ENCODE measurements at places on chromosomes 16 and 17.
A peak's percentile ranks its signal among the peaks of the same experiment; 100 is the strongest.

DNA sequence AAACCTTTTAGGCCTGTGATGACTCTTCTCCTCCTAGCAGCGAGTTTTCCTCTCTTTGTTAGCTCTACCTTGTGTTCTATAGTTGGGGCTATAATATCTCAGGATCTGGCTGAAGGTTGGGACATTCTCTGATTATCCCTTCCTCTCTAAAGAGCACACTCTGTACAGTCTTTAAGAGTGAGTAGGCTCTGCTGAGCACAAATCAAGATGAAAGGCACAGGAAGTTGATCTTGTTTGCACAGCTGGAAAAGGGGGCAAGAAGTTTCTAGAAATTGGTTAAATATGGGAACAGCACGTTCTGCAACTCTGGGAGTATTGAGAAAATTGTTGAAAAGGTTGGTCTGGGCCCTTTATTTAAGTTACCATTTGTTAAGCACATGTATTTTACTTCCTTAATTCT, 240.9 kb downstream of the CDH11 start:
- no peak for DNase-seq

DNA sequence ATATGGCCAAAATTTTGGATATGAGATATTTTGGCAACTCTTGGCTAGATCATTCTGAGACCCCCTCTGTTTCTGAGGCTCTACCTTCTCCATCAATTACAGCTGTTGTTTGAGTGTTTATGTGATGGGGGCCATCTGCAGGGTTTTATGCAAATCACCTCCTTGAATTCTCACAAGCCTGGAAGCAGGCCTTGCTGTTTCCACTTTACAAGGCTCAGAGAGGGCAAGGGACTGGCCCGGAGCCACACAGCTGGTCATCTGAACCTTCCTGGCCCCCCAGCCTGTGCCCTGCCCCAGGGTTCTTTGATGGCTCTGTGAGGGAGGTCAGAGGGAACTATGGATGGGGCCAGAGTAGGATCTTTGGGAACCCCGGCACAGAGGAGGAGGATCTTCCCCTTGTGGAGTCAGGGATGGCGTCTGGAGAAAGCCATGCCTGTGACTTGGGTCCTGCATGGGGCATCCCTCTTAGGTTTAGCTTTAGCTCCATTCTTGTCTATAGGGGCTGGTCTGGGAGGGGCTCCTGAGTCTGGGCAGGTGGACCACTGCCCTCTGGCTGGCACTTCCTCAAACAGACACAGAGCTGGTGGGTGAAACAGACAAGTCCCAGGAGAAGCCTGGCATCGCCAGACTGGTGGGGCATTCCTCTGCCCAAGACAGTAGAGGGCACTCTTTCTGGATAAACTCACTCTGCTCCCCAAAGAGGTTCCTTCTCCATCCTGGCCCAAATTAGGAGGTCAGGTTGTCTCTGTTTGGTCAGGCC, 26.2 kb downstream of the IL21R start:
- DNase-seq, result no peak

GRCh38 chr17:36686123-36686669, 84.8 kb downstream of the MRM1 start:
- no peak for DNase-seq

GRCh38 chr16:53417011-53417410, 17.3 kb upstream of the RBL2 start:
- peak; percentile 25 for DNase-seq

GRCh38 chr17:13182450-13182849, 164.6 kb upstream of the ELAC2 start:
- no peak for DNase-seq

DNA sequence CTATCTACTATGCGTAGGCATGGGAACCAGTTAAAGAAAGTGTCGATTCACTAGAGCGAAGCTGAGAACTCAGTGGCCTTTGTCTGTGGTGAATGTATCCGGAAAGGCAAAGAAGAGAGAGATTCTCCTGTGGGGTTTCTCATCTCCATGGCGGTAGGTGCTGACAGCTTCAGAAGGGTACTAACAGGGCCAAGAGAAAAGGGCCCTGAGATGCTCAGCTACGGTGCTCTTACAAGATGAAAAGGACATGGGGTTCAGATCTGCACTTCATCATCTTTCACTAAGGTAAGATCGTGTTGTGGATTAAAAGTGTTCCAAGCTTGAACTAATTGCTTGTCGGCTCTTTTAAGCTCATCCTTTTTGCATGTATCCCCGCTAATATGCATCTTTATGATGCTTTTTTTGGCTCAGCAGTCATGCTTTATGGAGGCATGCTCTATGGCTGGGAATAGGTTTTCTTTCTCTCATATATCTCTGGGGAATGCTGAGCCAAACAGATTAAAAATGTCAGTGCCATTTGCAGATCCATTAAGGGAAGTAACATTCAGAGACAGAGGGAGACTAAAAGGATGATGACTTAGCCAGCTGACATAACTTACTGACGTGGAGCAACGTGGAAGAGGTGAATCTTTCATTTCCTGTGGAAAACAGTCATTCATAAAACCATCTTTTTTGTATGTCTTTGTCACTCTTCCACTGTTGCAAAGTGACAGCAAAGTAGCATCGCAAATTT, 29.9 kb downstream of the KCNJ16 start:
- no peak for DNase-seq

- DNase-seq, result no peak
These were observed 222.9 kb upstream of the ASIC2 start for GRCh38 chr17:33515974-33516373.

DNA sequence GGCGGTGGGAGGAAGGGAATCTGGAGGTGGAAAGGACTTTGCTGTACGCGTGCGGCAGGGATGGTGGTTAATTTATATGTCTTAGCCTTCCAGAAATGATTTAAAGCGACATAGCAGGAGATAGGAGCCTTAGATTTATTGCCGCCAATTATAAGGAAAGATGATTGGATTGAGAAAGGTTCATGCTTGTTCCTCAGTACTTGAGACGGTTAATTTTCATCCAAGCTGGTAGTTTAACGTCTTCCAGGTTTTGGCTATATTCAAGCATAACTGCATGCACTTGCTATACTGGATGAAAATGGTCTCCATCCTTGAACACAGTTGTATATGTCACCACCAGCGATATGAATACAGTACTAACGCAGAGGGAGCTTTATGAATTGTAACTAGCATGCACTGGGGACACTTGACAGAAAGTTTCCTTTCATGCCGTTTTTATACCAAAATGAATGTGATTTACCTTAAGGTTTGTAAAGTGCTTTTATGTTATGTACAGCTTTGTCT, 610 bp upstream of the PEX12 start:
- no peak for DNase-seq

DNA sequence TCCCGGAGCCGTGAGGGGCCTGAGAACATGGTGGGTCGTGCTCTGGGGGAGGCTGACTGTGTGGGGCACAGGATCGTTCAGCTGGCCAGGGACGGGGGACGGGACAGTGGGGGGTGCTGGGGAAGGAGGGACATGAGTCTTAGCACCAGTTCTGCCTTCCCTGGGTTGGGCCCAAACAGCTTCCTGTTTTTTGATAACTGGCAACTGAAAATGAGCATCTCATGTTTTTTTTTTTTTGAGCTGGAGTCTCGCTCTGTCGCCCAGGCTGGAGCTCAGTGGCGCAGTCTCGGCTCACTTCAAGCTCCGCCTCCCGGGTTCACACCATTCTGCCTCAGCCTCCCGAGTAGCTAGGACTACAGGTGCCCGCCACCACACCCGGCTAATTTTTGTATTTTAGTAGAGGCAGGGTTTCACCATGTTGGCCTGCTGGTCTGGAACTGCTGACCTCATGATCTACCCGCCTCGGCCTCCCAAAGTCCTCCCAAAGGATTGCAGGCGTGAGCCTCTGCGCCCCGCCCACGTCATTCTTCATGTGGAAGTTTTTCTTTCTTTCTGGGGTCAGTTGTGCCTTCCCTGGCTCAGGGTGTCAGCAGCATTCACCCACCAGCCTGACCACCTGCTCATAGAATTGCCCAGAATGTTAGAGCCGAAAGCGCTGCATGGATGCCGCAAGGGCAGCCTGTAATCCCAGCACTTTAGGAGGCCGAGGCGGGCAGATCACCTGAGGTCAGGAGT, 6.4 kb downstream of the ASPSCR1 start:
- DNase-seq, result no peak

DNA sequence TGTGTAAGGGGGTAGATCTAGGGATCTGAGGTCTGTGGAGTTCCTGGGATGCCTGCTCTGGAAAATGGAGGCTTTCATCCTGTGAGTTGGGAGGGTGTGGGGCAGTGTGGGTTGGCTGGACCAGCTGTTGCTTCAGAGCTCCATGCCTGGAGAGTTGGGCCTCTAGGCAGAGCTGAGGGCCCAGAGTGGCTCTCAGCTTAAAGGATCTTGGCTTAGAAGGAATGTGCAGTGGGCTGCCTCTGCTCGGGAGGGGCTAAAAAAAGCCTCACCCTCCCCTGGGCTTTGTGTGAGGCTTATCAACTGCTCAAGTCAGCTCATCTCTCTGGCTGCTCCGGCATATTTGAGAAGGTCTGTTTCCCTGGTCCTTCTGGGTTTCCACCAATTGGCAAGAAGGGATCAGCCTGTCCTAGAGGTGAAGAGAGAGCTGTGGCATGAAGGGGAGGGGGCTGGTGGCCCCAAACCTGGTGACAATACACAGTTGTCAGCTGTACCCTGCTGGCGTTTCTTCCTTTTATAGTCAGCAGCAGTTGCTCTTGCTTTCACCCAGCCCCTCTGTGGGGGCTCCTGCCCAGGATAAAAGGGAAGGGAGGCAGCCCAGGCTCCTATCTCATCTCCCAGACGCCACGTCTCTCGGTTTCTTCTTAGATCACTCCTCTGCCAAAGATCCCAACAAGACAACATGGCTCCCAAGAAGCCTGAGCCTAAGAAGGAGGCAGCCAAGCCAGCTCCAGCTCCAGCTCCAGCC, at the start of gene MYL4:
TSS of gene MYL4 (plus strand) at position 605 of the 745 bp plus-strand sequence. CDS start at position 680, 75 bp downstream.
- peak; percentile 35 for DNase-seq

DNA sequence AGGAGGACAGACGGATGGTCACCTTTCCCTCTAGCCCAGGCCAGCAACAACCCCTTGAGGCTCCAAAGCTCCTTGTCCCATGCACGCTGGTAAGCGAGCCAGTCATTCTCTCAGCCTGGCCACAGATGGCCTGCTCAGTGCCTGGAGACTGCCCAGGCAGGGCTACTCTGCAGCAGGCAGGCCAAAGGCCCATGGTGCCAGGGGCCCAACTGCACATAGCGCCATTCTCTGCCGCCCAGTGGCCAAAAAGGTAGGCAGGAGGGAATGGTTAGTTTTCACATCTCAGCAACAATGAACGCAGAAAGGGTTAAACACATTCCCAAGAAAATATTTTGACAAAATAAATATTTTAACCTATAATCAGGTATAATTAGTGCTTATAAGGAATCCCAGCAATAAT, 7.7 kb upstream of the SREBF1 start:
- no peak for DNase-seq

GRCh38 chr16:86581458-86581857, 3.1 kb downstream of the FOXL1 start:
- no peak for DNase-seq

DNA sequence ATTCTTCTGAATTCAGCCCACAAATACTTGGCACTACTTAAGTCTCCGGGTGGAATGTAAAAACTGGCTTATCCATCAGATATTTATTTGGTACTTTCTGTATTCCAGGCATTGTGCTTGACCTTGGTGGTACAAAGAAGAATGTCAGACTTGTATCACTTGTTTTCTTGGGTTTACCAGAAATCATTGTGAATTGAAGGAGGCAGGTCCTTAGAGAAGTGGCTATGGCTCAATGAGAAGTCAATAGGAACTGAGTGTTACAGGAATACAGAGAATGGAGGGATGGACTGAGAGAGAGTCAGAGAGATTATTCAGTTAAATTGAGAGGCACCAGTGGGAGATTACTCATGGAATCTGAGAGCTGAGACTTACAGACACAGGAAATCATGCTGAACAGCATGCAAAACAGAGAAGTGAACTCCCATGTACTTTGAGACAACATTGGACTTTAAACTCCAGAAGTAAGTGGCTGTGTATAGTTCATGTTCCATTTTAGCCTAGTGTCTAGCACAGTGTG, 704.1 kb downstream of the CDH11 start:
- peak; percentile 93 for DNase-seq

- no peak for DNase-seq
These were observed 399.7 kb downstream of the CPPED1 start for GRCh38 chr16:12403746-12404658.

DNA sequence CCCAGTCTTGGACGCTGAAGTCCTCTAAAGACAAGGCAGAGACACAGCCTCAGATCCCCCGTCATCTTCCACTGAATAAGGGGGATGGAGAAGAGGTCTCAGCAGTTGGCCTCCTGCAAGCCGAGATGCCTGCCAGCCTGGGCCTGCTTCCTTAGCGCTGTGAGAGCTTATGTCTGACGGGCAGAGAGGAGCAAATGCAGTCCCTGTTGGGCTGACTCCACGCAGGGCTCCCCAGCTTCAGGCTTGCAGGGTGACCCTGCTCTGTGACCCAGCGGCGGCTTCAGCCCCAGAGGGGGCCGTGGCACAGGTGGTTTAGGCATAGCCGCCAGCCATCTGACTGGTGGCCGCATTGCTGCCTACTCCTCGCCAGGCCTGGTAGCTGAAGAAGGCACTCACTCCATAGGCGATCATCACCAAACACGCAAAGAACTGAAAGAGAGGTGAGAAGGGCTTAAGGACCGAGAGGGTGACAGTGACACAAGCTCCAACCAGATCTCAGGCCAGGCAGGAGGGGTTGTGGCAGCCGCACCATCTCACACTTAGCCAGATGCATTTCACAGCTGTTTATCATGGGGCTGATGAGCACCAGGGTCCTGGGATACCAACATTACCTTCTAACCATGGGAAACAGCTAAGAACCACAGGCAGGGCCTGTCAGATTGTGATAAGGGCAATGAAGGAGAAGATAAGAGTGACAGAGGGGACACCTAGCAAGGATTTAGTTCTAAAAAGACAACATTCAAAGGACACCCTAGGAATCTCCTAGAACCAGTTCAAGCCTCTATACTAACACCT, 11.7 kb downstream of the ARL2BP start:
- DNase-seq, result no peak

DNA sequence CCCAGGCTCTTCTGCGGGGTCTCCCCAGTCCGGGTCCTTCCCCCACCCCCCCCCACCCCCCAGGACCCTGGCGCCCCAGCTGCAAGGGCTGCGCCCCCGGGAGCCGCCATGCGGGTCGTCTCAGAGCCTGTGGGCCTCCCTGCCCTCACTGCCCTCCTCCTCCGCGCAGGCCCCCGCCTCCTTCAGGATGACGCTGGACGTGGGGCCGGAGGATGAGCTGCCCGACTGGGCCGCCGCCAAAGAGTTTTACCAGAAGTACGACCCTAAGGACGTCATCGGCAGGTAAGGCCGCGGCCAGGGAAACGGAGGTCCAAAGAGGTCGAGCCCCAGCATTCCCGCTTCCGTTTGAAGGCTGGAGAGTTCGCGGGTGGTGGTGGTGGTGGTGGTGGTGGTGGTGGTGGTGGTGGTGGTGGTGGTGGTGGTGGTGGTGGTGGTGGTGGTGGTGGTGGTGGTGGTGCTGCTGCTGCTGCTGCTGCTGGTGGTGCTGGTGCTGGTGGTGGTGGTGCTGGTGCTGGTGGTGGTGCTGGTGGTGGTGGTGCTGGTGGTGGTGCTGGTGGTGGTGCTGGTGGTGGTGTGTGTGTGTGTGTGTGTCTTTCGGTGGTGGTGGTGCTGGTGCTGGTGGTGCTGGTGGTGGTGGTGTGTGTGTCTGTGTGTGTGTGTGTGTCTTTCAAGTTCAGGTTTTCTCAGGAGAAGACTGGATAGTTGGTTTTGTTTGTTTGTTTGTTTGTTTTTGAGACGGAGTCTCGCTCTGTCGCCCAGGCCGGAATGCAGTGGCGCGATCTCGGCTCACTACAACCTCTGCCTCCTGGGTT, 615 bp downstream of the PHKG2 start:
- DNase-seq, result peak; percentile 19

Data from fibroblast of skin of right quadriceps (primary cell).